ENCODE measurements at places on chromosomes 3 and 15.

- DNase-seq = no peak
These were observed 8.5 kb upstream of the FGD5 start for GRCh38 chr3:14810070-14810791.

DNA sequence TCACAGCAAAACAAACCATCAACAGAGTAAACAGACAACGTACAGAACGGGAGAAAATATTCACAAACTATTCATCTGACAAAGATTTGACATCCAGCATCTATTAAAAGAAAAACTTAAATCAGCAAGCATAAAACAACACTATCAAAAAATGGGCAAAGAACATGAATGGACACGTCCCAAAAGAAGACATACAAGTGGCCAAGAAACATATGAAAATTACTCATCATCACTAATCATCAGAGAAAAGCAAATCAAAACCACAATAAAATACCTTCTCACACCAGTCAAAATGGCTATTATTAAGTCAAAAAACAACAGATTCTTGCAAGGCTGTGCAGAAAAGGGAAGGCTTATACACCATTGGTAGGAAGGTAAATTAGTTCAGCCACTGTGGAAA lies 13.7 kb upstream of the SERPINI2 start:
- DNase-seq = no peak

DNA sequence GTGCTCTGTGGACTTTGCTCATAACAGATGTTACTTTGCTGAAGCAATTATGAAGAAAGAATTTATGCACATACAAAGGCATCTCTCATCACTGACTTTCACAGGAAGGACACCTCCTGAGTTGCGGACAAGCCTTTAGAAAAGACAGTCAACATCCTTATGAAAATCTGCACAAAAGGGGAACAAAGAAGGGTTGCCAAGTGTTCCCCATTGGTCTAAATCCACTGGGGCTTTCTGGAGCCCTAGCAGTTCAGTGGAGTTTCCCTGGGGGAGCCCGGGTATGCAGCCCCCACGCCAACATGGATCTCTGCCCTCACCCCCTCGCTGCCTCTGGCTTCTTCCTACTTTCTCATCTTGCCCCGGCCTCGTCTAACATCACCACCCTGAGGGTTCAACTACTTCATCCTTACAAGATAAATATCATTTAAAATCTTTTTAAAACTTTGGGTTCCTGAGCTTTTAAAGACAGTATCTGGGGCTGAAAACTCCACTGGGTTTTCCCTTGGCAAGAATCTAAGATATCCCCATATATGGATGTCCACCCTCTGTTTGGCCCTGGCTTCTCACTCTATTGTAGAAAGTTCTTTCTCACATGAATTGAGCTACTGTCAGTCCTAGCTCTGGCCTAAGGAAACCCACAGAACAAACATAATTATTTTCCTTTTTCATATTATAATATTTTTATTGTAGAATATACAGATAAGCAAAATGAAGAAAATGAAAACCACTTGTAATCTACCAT lies 207.9 kb upstream of the RGMA start:
- no peak for DNase-seq

GRCh38 chr3:186782542-186783057 lies 777 bp upstream of the EIF4A2 start:
- no peak for DNase-seq

DNA sequence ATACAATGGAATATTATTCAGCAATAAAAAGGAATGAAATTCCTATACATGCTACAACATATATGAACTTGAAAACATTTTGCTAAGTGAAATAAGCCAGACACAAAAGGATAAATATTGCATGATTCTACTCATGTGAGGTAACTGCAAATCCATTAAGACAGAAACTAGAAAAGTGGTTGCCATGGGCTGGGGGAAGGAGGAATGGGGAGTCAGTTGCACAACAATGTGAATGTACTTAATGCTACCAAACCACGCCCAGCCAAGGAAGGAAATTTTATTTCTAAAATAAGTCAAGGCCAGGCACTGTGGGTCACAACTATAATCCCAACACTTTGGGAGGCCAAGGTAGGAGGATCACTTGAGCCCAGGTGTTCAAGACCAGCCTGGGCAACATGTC lies 9.8 kb upstream of the GMPPB start:
- no peak for DNase-seq

- DNase-seq = no peak
These were observed 7.0 kb downstream of the CHAC1 start for GRCh38 chr15:40960151-40960885.

Measured in T-helper 22 cell (primary cell).